Activated T-cell treated with anti-CD3 and anti-CD28 coated beads for 24 hours (primary cell): ENCODE measurements at places on chromosomes 11 and 22.

DNA sequence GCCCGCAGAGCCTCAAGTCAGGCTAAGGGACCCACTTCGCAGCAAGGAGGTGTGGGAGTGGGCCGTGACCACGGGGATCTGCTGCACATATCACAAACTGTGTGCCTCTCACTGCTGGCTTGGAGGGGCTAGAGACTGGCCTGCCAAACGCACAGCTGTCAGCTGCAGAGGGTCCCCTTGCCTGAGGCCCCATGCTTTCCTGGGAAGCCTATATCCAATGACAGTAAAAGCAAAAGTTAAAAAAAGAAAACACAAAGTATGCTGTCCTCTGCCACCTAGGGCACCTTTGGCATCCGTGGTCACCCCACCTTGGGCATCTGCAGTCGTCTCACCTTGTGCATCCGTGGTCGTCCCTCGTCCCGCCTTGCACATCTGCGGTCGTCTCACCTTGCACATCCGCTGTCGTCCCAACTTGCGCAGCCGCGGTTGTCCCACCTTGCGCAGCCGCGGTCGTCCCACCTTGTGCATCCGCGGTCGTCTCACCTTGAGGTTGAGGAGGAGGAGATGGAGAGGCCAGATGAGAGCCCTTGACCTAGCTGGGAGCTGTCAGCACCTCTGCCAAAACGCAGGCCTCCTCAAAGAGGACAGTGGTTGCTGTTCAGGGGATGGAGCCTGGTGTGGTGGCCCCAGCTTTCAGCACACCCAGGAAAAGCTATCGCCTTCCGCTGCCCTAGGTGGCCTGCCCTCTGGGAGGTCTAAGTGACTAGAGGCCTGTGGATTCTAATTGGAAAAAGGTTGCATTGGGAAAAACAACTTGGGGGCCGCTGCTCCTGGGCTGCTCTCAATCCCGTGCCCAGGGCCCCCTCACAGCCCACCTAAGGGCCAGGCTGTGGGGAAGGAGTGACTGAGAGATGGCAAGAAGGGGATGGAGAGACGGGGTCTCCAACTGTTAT is 90.5 kb downstream of the MYEOV start:
- no peak for DNase-seq

- DNase-seq, result no peak
Observed at GRCh38 chr11:69371731-69372588, 78.0 kb downstream of the MYEOV start.

DNA sequence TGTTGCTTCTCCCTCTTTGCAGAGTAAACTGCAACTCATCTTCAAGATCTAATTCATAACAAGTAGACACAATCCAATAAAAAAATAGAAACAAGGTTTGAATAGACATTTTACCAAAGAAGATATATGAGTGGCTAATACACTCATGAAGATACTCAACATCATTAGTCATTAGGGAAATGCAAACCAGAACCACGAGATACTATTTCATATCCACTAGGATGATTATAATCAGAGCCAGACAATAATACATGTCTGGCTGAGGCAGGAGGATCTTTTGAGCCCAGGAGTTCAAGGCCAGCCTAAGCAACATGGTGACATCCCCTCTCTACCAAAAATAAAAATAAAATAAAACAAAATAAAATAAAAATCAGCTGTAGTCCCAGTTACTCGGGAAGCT is 85.0 kb downstream of the ATG16L2 start:
- DNase-seq, result no peak

GRCh38 chr11:117815262-117815803 is 9.2 kb downstream of the FXYD2 start:
- DNase-seq, result peak; percentile 63

GRCh38 chr11:42410251-42410955 is 901.4 kb upstream of the API5 start:
- no peak for DNase-seq

- DNase-seq, result no peak
Observed at GRCh38 chr11:75811485-75811884, 3.5 kb upstream of the UVRAG start.

GRCh38 chr22:21942407-21943343 is 10.0 kb downstream of the PPM1F start:
- DNase-seq, result peak; percentile 17

- DNase-seq, result no peak
Observed at GRCh38 chr11:60810569-60810968, 25.4 kb downstream of the MS4A10 start.

DNA sequence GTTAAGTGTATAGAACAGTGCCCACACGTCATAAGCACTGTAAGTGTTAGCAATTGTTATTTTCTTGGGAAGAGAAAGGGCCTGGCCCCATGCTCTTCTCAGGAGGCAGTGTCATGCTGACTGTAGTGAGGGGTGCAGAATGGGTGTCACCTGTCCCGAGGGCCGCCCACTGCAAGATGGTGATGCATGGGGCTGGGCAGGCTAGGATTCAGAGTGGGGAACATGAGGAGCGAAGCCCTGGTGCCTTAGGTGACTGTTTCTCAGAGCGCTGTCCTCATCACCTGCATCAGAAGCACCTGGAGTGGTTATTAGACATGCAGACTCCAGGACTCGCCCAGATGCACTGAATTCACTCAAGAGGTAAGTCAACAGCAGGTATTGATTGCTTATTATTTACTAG is 101.0 kb upstream of the PARVA start:
- no peak for DNase-seq

- DNase-seq, result no peak
Observed at GRCh38 chr11:112160091-112160848, 3.6 kb downstream of the IL18 start.
